NCI-H2029 (cell line): ENCODE measurements at places on chromosomes 13 and 19.

DNA sequence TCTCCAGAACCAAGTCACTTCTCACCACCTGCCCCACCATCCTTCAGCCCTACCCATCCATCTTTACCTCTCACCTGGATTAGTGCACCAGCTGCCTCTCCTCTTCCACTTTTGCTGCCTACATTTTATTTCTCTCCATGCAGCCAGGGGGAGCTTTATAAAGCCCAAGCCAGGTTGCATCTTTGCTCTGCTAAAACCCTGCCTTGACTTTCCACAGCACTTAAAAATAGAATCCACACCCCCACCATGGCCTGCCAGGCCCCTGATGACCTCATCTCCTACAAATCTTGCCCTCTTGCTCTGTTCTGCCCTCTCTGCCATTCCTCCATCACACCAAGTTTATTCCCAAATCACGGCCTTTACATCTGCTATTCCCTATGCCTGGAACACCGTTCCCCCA, 1.8 kb downstream of the HOOK2 start:
- no peak for DNase-seq

- DNase-seq = no peak
Measured at GRCh38 chr13:74080762-74081161, 53.4 kb downstream of the KLF12 start.

DNA sequence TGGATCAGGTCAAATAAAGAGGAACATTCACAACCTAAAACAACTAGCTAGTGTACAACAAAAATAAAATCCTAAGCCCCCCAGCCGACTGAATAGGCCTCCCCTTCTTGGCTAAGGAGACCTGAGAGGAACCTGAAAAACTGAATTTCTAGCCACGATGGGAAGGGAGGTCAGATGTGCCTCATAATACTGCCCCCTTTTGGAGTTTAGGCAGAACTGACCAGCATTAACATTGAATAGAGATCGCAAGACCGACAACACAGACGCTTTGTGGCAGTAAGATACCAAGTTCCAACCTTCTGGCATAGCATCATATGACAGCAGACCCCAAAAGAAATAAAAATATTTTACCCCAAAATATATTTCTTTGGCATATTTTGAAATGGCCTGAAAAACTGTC, 15.9 kb downstream of the CBY2 start:
- no peak for DNase-seq

DNA sequence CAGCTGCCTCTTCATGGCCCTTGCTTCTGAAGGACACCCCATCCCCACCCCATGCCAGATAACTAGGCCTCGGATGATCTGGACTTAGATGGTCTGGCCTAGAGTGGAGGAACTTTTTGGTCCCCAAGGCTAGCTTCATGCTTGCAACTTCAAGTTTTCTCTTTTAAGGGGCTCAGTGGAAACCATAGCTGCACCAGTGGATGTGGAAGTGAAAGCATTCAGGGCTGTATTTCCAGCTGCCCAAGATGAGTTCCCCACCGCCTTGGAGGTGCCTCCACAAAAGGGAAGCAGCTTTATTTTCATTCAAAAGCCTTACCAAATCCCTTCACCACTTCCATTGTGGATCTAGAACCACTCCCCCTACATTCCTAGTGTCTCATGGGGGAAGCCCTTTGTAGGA, 17.6 kb upstream of the GSX1 start:
- DNase-seq = no peak

GRCh38 chr13:27168086-27168485, 3.5 kb downstream of the USP12 start:
- DNase-seq = peak; percentile 19

DNA sequence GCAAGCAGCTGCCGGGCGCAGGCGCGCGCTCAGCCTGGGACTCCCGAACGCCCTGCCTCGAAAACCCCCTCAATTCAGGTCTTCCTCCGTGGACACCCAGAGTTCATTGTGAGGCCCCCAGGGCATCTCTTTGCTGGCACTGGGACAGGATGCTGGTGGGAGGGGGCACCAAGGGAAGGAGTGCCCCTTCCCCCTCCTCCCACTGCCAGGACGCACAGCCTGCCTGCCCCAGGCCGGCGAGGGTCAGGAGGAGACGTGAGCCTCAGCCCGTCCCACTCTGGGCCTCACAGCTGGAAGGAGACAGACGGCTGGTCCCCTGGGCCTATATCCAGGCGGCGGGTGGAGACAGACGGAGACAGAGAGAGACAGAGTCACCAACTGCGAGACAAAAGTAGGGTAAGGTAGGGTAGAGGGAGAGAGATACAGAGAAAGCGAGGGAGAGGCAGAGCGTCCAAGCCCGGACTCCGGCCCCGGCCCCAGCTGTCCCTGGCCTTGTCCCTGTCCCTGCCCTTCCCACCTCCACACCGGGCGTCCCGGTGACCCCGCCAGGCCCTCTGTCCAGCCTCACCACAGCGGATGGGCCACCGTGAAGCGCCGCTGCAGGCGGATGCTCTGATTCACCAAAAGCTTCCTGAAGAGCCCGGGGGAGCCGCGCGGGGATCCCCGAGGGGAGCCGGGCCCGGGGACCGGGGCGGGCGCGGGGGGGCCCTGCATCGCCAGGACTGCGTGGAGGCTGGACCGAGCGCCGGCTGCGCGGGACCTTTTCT, at the start of gene PDE4C:
TSS of gene PDE4C (minus strand) at position 737 of the 767 bp plus-strand sequence. CDS start at position 714, 23 bp downstream.
- no peak for DNase-seq

DNA sequence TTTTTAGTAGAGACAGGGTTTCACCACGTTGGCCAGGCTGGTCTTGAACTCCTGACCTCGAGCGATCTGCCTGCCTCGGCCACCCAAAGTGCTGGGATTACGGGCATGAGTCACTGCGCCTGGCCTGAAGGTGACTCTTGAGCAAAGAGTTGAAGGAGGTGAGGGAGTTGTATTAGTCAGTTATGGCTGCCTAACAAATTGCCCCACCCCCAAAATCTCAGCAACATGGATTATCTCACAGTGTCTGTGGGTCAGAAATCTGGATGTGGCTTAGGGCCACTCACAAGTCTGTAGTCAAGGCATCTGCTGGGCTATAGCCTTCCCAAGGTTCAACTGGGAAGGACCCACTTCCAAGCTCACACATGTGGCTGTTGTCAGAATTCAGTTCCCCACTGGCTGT, 52.8 kb upstream of the ADGRE5 start:
- no peak for DNase-seq

GRCh38 chr19:44987148-44987675, 14.1 kb upstream of the RELB start:
- DNase-seq = no peak

- no peak for DNase-seq
Measured at GRCh38 chr13:51976423-51976822, 34.8 kb downstream of the ATP7B start.

DNA sequence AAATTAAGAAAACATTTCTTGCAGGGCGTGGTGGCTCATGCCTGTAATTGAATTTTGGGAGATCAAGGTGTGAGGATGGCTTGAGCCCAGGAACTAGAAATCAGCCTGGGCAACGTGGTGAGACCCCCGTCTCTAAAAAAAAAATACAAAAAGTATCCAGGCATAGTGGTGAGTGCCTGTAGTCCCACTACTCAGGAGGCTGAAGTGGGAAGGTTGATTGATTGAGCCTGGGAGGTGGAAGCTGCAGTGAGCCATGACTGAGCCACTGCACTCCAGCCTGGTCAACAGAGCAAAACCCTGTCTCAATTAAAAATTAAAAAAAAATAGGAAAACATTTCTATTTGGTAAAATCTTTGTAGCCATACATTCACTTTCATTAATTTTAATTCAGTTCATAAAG, 526.5 kb downstream of the PCDH9 start:
- DNase-seq = no peak

DNA sequence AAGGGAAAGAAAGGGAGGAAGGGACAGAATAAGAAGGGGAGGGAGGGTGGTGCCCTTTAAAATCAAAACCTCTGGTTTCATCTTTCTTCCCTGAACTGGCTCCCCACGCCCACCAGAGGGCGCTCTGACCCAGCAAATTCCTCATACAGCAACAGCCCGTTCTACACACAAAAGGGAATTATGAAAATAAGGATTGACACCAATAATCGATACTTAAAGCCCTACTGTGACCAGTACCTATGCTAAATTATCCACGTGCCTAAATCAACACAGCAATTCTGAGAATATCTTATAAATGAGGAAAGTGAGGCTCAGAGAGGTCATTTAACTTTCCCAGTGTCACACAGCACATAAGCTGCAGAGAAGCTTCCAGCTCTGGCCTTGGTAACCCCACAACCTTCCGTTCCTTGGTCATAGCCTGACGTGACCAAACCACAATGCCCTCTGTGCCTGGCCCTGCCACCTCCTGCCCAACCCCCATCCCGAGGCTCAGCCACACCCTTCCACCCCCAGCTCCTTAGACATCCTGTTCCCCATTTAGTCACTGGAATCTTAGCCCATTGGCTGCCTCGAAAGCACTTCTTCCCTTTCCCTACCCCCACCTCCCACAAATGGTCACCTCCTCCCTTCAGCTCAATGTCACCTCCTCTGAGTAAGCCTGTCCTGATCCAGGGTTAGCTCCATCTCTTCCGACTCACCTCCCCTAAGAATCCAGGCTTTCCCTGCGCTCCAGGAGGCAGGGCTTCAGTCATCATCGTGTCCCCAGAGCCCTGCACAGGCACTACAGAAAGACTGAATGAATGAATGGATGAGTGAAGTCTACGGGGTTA, 34.2 kb upstream of the PNMA8B start:
- peak; percentile 45 for DNase-seq

DNA sequence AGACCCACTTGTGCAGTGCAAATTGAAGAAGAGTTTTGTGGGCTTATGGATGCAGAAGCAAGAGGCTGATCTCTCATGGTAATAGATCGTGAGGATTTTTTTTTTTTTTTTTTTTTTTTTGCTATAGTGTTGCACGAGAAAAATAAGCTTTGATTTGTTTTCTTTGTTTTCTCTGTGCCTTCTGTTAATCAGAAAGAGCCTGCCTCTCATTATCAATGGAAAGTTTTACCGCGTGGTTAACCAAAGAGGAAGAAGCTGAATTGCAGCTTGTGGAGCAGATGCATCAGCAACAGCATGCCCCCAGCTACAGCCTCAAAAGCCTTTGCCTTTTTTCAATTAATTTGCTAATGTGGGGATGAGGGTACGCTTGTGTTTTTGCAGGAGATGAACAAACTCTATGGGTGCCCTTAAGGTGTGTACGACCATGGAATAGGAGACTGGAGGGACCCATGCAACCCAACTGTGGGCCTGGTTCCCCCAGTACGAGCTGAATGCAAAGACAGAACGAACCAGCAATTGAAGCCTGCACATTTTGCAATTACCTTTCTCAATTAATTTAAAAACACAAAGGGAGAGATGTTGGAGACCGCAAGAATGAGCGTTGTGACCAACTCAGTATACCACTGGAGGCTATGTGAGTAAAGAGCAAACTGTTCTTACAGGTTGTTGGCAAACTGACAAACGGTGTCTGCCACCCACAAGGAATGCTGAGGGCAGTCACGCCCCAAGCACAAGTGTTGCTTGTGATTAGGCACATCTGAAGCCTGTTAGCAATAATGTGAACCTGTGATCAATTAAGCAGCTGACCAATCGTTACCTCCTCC, 58.6 kb upstream of the SPRY2 start:
- no peak for DNase-seq

DNA sequence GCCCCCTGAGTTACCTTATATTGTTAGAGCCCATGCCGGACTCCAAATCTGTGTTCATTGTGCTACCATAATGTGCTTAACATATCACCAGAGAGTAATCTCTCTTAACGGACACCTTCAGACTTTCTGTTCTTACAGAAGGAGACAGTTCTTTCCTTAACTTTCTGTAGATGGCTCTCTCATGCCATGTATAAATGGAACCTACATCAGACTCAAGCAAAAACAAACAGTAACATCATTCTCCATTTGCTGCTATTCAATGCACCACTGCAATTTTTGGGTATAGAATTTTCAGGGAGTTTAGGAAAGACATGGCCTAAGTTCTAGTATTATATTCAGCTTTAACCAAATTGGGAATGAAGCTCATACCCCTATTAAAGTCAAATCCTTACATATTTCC, 12.6 kb upstream of the UGGT2 start:
- DNase-seq = no peak

- no peak for DNase-seq
Measured at GRCh38 chr13:32472194-32472621, 44.3 kb upstream of the N4BP2L1 start.

DNA sequence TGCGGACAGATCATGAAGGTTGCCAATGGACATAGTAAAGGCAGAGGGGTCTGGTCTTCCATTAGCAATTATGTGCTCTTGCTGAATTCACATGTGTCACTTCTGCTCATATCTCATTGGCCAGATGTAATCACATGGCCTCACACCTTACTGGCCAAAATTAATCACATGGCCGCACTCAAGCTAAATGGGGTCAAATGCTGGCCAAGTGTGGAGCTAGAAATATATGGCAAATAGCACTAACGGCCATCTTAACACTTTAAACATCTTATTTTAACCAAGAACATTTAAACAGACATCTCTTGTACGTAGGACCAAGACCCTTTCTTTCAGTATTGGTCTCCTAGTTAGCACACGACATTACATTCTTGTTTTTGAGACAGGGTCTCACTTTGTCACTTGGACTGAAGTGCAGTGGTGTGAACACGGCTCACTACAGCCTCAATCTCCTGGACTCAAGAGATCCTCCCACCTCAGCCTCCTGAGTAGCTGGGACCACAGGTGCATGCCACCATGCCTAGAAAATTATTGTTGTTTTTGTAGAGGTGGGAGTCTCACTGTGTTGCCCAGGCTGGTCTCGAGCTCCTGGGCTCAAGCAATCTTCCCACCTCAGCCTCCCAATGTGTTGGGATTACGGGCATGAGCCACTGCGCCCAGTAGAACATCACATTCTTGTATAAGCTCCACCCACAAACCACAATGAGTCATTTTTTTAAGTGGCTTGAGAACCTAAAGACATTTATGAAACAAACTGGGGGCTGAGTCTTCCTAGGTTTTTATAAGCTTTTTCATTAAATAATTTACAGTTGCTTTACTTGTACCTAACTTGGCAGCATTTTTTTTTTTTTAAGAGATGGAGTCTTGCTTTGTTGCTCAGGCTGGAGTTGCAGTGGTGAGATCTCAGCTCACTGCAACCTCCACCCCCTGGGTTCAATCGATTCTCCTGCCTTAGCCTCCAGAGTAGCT, 2.9 kb upstream of the PTOV1 start:
- DNase-seq = peak; percentile 30

DNA sequence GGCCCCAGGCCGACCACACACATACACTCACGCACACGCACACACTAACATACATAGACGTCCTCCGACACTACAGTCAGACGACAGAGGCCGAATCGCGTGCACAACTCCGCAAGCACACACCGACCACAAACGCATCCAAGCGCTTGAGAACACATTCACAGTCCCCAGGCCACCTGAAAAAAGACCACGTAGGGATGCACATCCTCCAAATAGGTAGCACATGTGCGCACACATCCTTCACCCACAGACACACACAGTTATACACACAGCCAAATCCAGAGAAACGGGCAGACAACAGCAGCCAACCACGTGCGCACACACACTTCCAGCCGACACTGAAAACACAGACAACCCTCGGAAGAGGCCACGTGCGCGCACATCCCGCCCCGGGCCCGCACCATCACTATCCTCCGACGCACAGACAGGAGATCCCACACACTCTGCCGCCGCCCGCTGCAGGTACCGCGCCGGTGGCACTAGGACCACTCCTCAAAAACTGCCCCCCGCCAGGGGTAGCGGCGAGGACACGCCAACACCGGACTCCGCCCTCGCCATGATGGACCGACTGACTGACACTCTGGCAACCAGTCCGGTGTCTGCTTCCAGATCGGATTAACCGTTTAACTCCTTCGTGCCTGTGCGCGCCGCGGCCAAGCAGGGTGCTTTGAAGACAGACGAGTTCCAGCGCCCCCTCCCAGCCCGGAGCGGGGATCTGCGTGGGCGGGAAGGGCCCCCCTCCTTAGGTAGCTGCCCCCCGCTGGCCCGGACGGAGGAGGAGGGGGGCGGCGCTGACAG, 493 bp upstream of the PDE4A start:
- DNase-seq = no peak
